ENCODE measurements at places on chromosomes 13 and 19.
A peak's percentile ranks its signal among the peaks of the same experiment; 100 is the strongest.

DNA sequence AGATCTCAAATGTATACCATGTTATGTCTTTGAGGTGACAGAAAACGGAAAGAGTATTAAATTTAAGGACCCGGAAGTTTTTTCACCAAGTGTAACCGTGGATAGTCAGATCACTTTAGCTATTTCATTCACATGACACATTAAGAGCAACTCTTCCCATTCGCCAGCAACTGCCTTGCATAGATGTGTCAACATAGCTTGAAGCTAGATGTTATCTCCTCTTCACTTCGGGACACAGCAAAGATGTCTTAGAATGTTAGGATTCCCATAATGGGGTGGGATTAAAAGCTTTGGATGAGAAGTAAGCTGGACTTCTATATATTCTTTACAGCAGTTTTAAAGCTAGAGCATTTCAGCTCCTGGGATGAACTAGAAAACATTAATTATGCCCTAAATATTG, 1135.9 kb upstream of the PCDH20 start:
- DNase-seq = no peak

GRCh38 chr19:20078581-20079031, 806 bp downstream of the ZNF90 start:
- peak; percentile 1 for DNase-seq

DNA sequence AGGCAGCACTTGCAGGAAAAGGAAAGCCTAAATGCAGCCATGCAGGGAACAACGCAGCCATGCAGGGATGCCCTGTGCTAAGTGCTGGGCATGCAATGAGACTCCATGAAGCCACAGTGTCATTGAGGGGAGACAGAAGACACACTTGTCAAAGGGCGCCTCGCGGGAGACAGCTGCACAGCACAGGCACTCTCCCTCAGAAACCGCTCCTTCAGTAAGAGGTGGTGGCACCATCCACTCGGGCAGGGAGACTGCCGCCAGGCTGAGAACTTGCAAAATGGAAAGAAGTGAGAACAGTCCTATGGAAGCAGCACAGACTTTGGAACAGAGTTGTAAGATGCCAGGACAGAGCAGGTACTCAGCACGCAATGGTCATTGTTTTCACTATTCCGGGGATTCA, 51.1 kb downstream of the GGACT start:
- DNase-seq = no peak

GRCh38 chr13:22120646-22121045, 449.8 kb downstream of the FGF9 start:
- no peak for DNase-seq

GRCh38 chr19:3061182-3062161, 823 bp downstream of the TLE5 start:
- DNase-seq = peak; percentile 33

All from activated CD4-positive, alpha-beta T cell treated with anti-CD3 and anti-CD28 coated beads, Interleukin-2, Interleukin-4, amounts not matched to agents 100 ng/mL and 50 ng/mL, durations not matched to agents 16 hours and 8 hours (primary cell).